Left forelimb (tissue), 1 donor: ENCODE measurements at places on chromosomes 16 and 17.

DNA sequence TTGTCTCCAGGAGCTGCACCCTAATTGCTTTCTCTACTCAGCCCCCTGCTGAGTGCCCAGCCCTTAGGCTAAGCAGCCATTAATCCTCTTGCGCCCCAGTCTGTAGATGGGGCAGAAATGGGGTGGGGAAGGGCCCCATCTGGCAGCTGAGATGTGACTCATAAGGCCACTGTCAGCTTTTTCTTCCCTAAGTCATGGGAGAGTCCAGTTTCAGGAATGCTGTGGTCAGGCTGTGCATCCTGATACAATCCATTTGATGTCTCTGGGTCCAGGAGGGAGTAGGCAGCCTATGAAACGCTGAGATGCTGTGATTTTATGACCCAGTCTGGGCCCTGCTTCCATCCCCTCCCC is 12.3 kb downstream of the PLXDC1 start:
- no peak for DNase-seq

GRCh38 chr17:68509141-68510057 is 2.8 kb upstream of the PRKAR1A start:
- DNase-seq, result no peak

DNA sequence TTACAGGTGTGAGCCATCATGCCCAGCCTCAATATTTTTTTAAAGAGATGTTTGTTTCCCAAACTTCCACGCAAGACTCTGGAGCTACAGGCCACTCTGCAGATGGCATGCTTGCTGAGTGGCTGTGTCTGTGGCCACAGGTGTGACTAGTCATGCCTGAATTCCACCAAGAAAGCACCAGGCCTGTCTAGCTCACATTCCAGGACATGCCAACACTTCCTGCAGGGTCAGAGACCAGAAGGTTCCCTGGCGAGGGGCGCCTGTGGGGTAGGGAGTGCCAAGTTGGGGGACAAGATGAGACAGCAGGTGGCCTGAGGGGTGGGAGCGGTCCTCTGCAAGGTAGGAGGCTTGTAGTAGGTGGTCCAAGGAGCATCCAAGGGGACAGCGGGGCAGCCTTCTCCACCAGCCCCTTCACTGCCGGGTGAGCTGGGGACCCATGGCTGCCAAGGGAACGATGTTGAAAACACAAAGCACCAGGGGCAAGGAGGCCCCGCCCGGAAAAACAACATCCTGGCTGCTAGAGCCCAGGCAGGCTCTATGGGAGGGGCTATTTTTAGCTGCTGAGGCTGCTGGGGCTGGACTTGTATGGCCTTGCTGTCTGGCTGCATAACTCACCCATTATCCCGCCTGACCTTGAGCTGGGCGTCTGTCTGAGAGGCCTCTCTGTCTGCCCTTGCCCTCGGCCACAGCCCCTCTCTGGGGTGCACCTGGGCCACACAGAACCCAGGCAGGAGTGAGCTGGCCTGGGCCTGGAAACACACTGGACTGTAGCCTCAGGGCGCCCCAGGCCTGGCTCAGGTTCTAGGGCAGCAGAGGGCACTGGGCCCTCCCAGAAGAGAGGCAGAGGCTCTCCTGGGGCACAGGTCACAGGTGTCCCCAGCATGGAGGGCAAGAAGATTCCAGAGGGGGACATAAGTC is 5.7 kb downstream of the TRIM47 start:
- DNase-seq, result no peak

DNA sequence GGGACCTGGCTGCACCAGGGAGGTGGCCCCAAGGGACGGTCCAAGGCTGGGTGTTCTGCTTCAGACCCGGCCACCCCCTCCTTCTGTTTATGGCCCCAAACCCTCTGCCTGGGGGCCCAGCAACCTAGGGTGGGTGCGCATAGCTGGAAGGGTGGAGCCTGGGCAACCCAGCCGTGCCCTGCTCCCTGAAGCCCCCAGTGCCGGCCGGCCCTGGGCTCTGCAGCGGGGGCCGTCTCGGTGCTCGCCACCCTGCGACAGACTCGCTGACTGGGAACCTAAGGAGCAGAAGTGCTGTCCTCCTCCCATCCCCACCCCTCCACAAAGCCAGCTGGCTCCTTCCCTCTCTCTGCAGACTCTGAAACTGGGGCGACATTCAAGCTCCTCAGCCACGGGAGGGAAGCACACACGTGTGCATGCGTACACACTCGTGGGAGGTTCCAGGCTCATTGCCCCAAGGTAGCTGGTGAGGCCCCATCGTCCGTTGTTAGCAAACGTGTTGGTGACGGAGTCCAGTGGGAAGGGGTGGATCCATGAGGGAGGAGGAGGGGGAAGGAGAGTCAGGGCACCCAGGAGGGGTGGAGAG is 43.4 kb downstream of the ENGASE start:
- no peak for DNase-seq

DNA sequence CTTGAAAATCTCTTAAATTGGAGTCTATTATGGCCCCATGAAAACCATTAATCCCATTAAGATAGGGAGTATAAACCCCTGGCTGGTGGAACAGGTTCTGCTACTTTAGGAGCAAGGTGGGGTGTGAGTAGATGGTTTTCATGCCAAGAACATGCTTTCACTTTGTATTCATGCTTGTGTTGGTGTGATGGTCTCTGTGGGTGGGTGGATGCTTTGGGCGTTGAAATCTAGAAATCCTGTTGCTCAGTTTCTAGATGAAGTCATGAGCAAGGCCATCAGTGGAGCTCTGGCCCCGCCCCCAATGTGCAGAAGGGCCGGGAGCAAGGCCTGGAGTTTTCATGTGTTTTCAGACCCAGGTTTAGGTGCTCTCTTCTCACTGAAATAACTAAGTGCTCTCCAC is 20.1 kb downstream of the PLD6 start:
- DNase-seq, result no peak

DNA sequence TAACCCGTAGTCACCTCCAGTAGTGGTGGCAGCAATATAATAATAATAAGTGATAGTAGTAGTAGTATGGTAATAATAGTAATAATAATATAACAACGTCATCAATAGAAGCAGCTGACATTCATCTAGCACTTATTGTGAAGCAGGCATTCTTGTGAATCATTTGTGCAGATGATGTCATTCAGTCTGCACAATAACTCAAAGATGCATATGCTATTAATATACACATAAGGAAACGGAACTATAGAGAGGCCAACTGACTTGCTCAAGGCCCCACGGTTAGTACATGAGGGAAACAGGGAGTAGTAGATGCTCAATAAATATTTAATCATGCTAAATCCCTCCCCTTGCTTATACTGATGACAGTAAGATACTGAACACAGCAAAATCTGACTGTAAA is 35.4 kb upstream of the GAN start:
- DNase-seq, result no peak

DNA sequence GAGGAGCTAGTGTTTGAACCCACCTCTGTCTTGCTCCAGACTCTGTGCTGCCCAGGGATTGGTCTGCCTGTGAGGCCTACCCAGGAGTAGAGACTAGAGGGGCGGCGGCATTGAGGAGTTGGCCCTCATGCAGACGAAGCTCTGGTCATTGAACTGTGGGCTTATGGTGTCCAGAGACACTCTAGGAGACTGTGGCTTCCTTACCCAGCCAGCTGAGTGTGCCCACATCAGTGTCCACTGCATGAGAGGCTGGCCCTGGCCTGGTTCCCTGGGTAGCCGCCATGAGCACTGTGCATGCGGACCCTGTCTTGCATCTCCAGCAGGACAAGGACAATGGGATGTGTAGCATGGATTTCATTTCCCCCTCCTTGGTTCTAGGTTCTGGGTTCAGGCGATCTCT is 14.0 kb downstream of the SGSM2 start:
- no peak for DNase-seq
